CD4-positive, CD25-positive, alpha-beta regulatory T cell (primary cell): ENCODE measurements at places on chromosomes 5 and 9. TPM values are rescaled to one million over a fixed set of nuclear protein-coding genes. Genes with fewer than 3 reads are reported as not detected.

- no peak overlapping the region for H3K27ac ChIP-seq
- no peak overlapping the region for H3K4me3 ChIP-seq
These were observed 253.0 kb downstream of the MARCHF11 start for GRCh38 chr5:15926586-15926985.

GRCh38 chr5:176608142-176608705 lies 1.7 kb downstream of the GPRIN1 start:
- H3K27ac ChIP-seq: no peak overlapping the region
- peaks cover 7% of the 10 kb centered on the region for H3K27me3 ChIP-seq
- H3K4me3 ChIP-seq: no peak overlapping the region
- H3K4me1 ChIP-seq: peaks cover 11% of the 10 kb centered on the region
- DNase-seq: no peak
- no peaks in the 10 kb centered on the region for H3K36me3 ChIP-seq

DNA sequence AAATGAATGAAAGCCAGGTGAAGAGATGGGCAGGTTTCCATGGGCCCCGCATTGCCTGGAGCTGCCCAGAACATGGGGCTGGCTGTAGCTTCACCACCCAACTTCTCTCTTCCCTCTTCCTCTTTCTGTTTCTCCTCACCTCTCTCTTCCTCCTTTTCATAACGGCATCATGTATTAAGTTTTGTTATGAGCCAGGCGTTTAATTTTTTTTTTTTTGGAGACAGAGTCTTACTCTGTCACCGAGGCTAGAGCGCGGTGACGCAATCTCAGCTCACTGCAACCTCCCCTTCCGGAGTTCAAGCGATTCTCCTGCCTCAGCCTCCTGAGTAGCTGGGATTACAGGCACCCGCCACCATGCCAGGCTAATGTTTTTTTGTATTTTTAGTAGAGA lies 13.0 kb upstream of the SPINK4 start:
- no peak overlapping the region for H3K27ac ChIP-seq
- H3K27me3 ChIP-seq: peaks cover 2% of the 10 kb centered on the region
- no peak for DNase-seq
- H3K36me3 ChIP-seq: no peaks in the 10 kb centered on the region

DNA sequence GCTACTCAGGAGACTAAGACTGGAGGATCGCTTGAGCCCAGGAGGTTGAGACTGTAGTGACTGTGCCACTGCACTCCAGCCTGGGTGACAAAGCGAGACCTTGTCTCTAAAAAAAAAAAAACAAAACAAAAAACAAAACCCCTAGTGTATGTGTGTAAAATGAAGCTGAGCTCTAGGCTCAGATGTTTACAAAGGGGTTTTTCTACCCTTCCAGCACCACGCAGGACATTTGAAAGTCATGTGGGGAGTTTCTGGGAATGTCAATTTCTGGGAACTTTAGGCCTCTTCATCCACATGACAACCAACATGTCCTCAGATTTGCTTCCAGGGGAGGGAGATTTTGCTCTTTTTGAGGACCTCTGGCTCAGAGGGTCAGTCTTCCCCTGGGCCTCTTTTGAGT lies 42.4 kb upstream of the AIF1L start:
- H3K27me3 ChIP-seq: no peaks in the 10 kb centered on the region
- H3K36me3 ChIP-seq: no peaks in the 10 kb centered on the region
- no peaks in the 10 kb centered on the region for H3K4me1 ChIP-seq
- no peak for DNase-seq
- H3K27ac ChIP-seq: no peak overlapping the region

DNA sequence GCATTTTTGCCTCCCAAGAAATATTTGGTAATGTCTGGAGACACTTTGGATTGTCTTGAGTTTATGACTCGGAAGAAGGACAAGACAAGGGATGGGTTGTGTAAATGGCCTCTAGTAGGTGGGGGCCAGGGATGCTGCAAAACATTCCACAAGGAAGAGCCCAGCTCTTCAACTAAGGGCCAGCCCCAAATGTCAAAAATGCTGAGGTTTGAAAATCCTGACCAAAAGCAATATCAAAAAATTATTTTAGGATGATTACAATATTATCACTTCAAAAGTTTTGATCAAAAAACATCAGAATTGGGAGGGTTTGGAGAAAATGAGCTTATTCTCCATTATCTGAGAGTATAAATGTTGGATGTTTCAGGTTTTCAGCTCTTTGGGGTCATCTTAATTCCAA lies 248.9 kb upstream of the SLC24A2 start:
- H3K36me3 ChIP-seq: no peaks in the 10 kb centered on the region
- no peaks in the 10 kb centered on the region for H3K27me3 ChIP-seq
- H3K4me1 ChIP-seq: no peaks in the 10 kb centered on the region
- DNase-seq: no peak
- no peak overlapping the region for H3K27ac ChIP-seq

DNA sequence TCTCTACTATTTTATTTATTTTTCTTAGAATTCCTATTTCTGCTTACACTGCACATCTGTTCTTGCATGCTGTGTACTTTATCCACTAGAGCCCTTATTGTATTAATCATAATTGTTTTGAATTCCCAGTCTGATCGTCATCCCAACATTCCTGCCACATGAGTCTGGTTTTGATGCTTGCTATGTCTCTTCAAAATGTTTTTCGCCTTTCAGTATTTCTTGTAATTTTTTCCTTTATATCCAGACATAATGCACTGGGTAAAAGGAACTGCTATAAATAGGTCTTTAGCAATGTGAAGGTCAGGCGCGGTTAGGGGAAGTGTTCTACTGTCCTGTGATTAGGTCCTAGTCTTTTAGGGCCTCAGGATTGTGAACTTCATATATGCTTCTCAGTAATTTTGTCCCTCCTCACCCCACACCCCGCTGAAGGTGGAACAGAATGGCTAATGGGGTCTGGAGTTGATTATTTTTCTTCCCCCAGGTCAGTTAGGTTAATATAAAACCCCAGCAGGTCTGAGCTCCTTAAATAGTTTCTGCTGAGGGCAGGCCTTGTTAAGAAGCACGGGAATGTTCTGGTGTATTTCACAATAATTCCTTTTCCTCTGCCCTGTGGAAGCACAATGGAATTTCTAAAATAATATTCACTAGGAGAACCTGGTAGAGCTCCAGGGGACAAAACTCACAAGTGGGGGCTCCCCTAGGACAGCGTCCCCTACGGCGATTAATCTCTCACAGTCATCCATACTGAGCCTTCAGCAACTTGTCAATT lies 146.6 kb upstream of the TUT7 start:
- no peak overlapping the region for H3K27ac ChIP-seq
- no peaks in the 10 kb centered on the region for H3K36me3 ChIP-seq
- H3K4me1 ChIP-seq: no peaks in the 10 kb centered on the region
- H3K27me3 ChIP-seq: peaks cover 4% of the 10 kb centered on the region

- no peaks in the 10 kb centered on the region for H3K36me3 ChIP-seq
- no peaks in the 10 kb centered on the region for H3K4me1 ChIP-seq
- H3K27me3 ChIP-seq: no peaks in the 10 kb centered on the region
- no peak overlapping the region for H3K27ac ChIP-seq
- no peak overlapping the region for H3K4me3 ChIP-seq
These were observed 701.5 kb upstream of the MEF2C start for GRCh38 chr5:89584339-89584956.

GRCh38 chr5:3010301-3010952 lies 258.9 kb upstream of the IRX2 start:
- no peak overlapping the region for H3K27ac ChIP-seq
- DNase-seq: no peak
- no peaks in the 10 kb centered on the region for H3K36me3 ChIP-seq

DNA sequence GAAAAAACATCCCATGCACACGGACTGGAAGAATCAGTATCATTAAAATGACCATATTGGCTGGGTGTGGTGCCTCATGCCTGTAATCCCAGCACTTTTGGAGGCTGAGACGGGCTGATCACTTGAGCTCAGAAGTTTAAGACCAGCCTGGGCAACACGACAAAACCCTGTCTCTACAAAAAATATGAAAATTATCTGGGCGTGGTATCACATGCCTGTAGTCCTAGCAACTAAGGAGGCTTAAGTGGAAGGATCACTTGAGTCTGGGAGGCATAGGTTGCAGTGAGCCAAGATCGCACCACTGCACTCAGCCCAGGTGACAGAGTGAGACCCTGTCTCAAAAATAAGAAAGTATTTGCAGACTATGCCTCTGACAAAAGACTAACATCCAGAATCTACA lies 68.4 kb downstream of the TTC39B start:
- H3K27me3 ChIP-seq: no peaks in the 10 kb centered on the region
- no peaks in the 10 kb centered on the region for H3K36me3 ChIP-seq
- no peak for DNase-seq
- no peak overlapping the region for H3K4me3 ChIP-seq

- DNase-seq: no peak
- H3K4me3 ChIP-seq: no peak overlapping the region
- H3K27me3 ChIP-seq: no peaks in the 10 kb centered on the region
- no peaks in the 10 kb centered on the region for H3K4me1 ChIP-seq
These were observed 243.8 kb downstream of the CSNK1G3 start for GRCh38 chr5:123755653-123756317.

DNA sequence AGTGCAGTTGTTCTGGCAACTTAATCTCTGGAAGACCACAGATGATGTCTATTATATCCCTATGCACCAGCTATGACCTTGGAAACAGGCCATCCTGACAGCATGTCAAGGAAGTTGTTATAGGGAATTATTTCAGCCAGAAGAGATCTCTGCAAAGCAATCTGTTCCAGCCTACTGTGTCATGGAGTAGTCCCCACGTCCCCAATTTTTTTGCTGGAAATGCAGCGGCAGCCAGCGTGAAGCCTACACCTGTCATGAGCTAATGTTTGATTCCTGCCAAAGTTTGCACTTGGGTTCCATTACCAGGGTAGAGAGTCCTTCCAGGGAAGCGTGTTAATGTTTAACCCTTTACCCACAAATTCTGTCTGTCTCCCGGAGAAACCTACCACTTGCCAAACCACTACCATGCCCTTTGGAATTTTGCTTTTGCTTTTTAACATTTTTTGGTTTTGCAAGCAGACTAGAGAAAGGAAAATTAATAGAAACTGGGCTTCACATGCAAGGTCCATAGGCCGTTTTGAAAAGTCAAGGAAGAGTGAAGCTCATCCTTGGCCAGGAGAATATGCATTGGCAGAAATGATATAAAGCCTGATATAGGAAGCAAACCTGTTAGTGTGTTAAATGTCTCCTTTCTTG lies 174.9 kb upstream of the SPRY4 start:
- no peak overlapping the region for H3K27ac ChIP-seq
- no peaks in the 10 kb centered on the region for H3K4me1 ChIP-seq
- no peaks in the 10 kb centered on the region for H3K27me3 ChIP-seq
- no peaks in the 10 kb centered on the region for H3K36me3 ChIP-seq

- no peak for DNase-seq
- H3K4me3 ChIP-seq: no peak overlapping the region
- peaks cover 6% of the 10 kb centered on the region for H3K27me3 ChIP-seq
- no peak overlapping the region for H3K27ac ChIP-seq
- H3K36me3 ChIP-seq: no peaks in the 10 kb centered on the region
These were observed 118.1 kb upstream of the NFIL3 start for GRCh38 chr9:91541734-91542133.

The MPDZ gene
- 0.32 TPM for total RNA-seq

The ARHGEF28 gene
- not detected for total RNA-seq

The S1PR3 gene
- not detected for total RNA-seq

The BAAT gene
- 0.15 TPM for total RNA-seq

The CTXN3 gene
- not detected for total RNA-seq

The PCBD2 gene
- 10.6 TPM for total RNA-seq

The CLIC3 gene
- total RNA-seq: 1.0 TPM

The BSPRY gene
- 0.57 TPM for total RNA-seq

The CDX1 gene
- not detected for total RNA-seq

The RRAGA gene
- 36.0 TPM for total RNA-seq

The GABRA1 gene
- total RNA-seq: not detected

The INSL4 gene
- not detected for total RNA-seq

The LCN2 gene
- total RNA-seq: 0.94 TPM

The DDX4 gene
- not detected for total RNA-seq

The DMRT1 gene
- not detected for total RNA-seq
